ENCODE measurements at places on chromosomes 3 and 15.

DNA sequence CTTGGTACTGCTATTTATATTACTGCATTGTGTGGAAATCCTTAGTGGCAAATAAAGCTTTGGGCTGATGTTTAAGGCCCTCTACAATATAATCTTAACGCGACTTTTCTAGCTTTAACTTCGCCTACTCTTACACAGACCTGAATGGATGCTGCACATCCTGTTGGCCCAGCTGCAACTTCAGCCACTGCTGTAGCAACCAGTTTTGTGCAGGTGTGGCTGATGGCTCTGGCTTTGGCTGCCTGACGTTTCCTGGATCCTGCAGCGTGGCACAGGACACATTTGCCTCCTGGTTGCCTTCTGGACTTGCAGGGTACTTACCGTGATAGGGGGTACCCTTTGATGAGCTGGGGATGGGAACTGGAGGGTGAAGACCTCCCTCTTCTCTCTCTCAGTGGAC, 20.2 kb upstream of the ERICH6 start:
- DNase-seq: no peak

- no peak for DNase-seq
Observed at GRCh38 chr3:150080058-150080730, 109.5 kb upstream of the PFN2 start.

- DNase-seq: no peak
Observed at GRCh38 chr3:151919446-151919845, 46.0 kb downstream of the SUCNR1 start.

DNA sequence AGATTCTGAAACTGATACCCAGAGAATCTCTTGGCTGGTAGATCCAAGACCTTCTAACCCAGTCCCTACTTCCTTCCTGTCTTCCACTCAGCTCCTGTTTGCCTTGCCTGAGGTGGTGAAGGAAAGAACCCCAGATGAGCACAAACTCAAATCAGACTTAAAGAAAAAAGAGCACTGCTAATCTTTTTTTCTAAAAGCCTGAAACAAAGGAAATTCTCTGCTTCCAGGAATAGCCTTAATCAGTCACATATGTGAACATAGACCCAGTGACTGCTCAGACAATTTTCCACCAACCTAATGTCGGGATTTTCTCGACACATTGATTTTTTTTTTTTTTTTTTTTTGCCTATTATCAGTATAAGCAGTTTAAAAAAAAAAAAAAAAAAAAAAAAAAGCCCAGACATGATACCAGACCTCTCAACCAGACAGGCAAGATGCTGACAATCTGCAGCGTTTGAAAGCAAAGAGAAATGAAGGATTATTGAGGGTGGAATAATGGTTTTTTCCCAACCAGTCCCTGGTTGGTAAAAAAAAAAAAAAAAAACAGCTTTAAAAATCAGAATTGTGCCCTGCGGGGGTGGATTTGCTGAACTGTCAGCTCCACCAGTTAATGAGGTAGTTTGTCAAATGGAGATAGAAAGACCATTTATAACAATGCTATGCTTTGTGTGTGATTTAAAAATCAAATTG, 256.8 kb upstream of the RARB start:
- DNase-seq: no peak

GRCh38 chr3:10870296-10870695, 54.3 kb downstream of the SLC6A11 start:
- DNase-seq: no peak

GRCh38 chr3:134630506-134630905, 20.3 kb downstream of the KY start:
- DNase-seq: no peak

GRCh38 chr3:120451272-120451761, 525 bp upstream of the FSTL1 start:
- DNase-seq: no peak
